ENCODE measurements at places on chromosomes 4 and X.

DNA sequence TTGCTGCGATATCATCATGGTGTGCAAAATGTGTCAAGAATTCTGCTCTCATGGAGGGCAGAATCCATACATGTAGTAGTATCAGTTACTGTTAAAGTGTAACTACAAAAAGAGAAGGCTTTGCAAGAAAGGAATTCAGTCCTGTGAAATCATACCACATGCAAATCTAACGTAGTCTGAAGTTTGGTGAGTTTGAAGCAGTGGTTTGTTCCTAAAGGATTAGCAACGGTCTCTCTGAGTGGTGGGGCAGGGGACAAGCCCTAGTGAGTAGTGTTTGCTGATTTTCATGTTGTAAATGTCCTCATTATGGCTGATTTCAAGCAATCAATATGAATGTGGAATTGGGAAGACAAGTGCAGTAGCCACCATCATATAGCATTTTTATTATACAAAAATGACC lies 47.1 kb upstream of the CLNK start:
- DNase-seq = no peak

DNA sequence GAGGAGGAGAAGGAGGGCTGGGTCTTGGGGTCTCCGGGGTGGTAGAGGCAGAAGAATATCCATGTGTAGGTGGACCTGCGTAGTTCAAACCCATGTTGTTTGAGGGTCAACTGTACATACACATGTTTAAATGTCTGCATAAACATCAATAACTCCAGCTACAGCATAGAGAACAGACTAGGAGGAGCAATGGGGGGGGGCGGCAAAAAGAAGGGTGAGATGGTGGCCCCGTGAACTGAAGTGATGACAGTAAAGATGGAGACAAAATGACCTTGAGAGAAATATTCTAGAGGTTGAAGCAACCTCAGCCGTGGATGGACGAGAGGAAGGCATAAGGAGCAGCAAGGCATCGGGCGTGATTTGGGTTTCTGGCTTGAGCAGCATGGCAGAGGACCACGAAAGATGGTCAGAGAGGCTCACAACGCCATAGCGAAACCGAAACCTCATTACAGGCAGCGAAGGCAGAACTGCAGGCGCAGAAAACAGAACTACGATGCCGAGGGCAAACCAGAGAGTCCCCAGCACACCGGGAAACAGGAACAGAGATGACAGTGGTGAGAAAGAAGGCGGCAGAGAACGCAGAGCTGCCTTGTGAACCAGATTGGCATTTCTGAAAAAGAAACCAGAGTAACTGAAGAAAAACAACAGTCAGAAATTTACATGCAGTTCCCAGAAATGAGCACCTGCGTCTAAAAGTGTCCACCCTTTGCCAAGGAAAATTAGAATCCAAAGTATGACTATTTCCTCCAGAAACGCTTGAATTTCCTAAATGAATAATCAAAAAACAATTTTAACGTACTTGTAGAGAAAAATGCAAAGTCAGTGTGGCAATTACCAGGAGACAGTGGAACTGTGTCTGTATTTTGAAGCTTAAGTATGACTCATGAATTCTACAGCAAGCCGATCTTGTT lies 50.3 kb upstream of the ENPP6 start:
- DNase-seq = no peak

- no peak for DNase-seq
Observed at GRCh38 chrX:924017-924416, 288.4 kb downstream of the CRLF2 start.

GRCh38 chr4:5979981-5980380 lies 38.2 kb downstream of the C4orf50 start:
- peak; percentile 65 for DNase-seq

GRCh38 chr4:87321888-87322287 lies 794 bp downstream of the HSD17B13 start:
- DNase-seq = no peak

- DNase-seq = no peak
Observed at GRCh38 chrX:138908577-138908976, 197.1 kb upstream of the FGF13 start.

DNA sequence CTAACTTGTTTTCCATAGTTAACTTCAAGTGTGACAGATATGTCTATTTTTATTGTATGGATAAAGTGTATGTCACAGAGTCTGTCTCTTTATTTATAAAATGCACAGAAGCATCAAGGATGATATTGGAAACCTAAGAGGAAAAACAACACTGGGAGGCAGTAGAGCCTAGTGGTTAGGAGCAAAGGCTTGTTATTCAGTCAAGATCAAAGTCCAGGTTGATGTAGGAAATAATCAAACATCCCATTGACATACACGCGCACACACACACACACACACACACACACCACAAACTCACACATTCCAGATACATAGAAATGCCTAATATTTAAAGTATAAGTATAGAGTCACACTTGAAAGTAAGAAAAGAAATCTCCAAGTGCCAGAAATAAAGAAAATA lies 206.8 kb downstream of the CHRDL1 start:
- no peak for DNase-seq

DNA sequence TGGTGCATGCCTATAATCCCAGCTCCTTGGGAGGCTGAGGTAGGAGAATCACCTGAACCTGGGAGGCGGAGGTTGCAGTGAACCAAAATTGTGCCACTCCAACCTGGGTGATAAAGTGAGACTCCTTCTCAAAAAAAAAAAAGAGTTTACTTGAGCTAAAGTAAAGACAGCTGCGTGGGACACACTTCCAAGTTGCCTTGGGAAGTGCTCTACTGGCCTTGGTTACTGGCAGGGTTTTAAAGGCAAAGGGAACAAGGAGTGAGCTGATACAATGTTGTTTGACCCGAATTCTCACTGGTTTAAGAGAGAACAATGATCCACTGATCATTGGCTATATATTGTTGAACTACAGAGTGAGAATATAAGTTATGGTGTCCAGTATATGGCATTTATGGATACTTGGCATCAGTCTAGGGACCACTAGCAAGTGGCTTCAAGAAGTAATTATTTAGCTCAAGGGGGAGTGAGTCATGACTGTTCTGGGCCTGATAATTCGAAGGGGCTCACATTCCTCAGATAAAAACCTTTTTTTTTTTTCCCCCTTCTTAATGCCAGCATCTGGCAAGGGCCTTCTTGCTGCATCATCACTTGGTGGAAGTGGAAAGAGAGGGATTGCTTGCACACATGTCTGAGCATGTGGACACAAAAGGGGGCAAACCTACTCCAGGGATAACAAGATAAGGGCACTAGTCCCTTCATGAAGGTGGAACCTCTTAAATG lies 32.3 kb downstream of the GRK4 start:
- no peak for DNase-seq

- DNase-seq = no peak
Observed at GRCh38 chr4:127856196-127856812, 24.4 kb upstream of the PLK4 start.

DNA sequence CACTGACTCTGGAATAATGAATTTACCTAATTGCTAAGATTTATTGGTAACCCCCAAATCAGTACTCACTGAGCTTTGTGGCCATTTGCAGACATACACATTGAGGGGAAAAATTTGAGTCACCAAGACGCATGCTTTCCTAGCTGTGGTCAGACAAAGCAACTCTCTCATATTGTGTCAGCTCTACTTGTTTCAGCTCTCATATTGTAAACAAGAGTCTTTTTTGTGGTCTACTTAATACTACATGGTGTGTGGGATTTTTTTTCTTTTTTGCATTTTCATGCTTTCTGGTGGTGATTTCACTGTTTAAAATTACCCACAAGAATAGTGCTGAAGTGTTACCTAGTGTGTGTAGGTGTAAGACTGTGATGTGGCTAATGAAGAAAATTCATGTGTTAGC lies 428.2 kb upstream of the GALNT7 start:
- no peak for DNase-seq

DNA sequence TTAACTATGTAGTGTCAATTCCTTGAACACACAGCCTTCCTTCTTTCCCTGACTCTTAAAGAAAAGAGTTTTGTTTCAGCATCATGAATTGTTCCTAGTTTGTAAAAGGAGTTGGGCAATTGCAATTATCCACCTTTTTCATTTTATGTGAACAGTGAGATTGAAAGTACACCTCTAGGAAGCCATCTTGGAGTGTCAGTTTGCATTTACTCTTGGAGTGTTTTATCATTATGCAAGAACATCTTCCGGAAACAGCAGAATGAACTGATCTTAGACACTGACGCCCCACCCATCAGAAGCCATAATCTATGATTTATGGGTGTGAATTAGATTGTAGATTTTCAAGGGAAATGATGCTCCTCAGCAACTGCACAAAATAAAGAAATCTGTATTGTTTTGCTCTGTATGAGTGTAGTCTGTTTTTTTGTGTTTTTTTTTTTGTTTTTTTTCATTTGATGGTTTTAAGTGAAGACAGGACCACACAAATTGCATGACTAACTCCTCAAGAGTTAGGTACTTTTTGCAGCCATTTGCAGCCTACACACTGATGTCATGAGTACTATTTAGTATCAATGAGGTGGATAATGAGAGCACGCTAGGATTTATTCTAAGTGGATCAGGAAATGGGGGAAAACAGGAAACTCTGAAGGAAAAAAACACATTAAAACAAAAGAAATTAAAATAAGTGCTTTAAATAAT lies 19.5 kb upstream of the FGF2 start:
- DNase-seq = no peak

- DNase-seq = no peak
Observed at GRCh38 chr4:89784686-89785231, 52.2 kb downstream of the SNCA start.

Data from COR-L47 (cell line).